ENCODE measurements at places on chromosomes 3 and 15.

GRCh38 chr3:70028361-70028760 lies 28.8 kb downstream of the SAMMSON start:
- no peak for DNase-seq

- DNase-seq: no peak
Observed at GRCh38 chr3:12430086-12430485, 54.2 kb upstream of the TSEN2 start.

DNA sequence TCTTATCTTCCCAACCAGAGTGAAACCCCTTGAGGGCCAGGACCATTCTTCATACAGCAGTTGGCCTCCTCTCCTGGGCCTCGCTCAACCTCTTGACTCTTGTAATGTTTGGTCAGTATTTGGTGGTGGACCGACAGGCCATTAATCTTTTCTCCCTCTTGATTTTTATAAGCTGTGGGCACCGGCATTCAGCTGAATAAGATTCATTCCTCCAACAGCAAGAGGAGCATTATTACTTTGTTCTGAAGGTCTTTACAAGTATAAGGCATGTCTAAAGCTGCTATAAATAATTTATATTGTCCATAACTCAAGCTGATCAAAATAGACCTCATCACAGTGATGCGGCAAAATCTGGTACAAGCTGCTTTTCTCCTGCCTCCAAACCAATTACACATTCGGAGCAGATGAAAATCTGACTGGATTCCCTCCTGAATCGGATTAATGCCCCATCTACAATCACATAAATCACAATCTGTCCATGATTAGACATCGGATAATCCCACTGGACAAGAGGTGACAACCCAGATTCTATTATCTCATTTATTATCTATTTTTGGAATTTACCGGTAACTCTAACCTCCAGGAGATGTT lies 8.4 kb upstream of the ISL2 start:
- DNase-seq: no peak

GRCh38 chr3:108215871-108216270 lies 6.4 kb downstream of the IFT57 start:
- DNase-seq: no peak

DNA sequence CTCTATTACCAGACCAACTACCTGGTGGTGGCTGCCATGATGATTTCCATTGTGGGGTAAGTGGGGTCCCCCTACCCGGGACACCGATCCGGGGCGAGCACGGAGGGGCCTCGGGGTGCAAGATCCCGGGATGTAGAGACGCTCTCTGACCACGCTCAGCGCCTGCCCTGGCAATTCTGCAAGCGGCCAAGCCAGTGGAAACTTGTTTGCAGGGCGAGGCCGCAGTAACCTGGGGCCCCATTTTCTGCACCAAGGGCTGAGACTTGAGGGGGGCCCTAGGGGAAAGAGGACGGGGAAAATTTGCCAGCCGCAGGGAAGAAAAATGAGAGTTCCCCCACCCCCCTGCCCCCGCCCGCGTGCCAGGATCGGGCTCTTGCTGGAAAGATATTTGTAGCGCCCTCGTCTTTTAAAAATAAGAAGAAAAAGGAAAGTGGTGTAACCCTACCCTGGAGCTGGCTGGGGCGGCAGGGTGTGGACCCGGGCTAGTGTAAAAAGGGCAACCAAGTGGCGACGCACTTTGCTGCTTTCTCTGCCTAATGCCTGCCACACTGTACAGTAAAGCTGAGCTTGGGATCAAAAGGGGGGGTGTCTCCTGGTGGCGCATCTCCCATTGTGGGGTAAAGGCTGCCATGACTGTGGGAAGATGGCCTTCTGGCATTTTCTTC lies 563 bp downstream of the ARL6IP5 start:
- DNase-seq: no peak

GRCh38 chr15:80958818-80959495 lies 30.7 kb downstream of the MESD start:
- no peak for DNase-seq

DNA sequence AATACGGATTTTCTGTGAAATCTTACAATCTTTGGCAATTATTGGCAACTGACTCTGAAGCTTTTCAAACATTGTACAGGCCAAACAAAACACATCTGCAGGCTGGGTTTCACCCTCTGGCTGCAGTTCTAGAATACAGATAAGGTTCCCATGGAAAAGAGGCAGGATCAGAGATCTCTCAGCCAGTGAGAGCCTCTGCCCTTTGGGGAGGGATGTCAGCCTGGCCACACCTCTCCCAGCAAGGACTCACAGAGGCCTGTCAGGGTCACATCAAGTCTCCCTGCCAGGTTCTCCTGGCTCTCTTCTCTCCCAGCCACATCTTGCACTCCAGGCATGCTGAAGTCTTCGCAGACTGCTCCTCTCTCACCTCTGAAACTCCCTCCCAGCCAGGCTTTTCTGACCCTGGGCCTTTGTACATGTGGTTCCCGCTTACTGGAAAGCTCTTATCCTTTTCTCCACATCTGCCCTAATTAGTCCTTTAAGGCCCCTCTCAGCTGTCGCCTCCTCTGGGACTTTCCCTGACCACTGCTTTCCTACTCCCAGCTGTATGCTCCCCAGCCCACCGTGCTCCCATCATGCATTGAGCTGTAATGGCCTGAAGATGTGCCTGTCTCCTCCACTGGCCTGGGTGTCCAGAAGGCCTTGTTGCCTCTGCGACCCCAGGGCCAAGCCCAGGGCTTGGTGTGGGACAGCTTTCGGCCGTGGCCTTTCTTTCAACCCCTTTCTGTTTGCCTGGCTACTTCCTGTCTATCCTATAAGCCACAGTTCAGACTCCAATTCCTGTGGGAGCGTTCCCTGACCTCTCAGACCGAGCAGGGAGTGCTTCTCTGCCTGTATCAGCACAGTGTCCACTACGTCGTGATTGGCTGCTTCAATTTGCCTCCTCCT lies 4.3 kb downstream of the RBP1 start:
- DNase-seq: no peak

DNA sequence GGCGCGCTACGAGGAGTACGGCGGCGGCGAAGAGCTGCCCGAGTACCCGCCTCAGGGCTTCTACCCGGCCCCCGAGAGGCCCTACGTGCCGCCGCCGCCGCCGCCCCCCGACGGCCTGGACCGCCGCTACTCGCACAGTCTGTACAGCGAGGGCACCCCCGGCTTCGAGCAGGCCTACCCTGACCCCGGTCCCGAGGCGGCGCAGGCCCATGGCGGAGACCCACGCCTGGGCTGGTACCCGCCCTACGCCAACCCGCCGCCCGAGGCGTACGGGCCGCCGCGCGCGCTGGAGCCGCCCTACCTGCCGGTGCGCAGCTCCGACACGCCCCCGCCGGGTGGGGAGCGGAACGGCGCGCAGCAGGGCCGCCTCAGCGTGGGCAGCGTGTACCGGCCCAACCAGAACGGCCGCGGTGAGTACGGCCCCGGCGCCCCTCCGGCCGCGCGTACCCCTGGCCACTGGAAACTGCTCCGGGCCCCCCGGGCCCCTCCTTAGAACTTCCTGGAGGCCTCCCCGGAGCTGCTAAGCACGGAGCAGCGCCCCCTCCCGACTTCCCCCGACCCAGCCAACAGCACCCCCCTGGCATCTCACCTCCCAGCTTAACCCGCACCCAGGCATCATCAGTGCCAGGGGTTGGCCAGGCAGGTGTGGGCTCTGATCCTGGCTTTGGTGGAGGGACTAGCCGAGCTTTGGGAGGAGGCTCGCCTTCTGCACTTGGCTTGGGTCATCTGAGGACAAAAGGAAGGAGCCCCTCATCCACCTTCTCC lies 1.4 kb downstream of the LOXL1 start:
- peak; percentile 65 for DNase-seq

GRCh38 chr3:51501833-51502561 lies 2.2 kb upstream of the DCAF1 start:
- peak; percentile 70 for DNase-seq

DNA sequence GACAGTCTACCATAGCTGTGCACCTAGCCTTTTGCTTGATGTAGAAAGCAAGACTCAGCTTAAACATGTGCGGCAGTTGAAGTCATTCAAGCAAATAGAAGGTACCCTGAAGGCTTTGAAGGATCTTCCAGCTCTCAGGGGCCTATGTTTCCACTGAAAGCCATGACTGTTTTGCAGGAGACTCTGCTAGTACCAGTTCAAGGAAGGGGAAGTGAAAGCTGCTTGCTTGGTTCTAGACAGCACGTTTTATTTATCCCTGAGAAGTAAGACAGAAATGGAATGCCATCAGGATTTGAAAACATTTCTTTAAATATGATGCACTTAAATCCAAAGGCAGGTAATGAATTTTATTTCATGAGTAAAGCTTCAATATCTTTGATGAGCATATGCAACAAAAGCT lies 311.4 kb downstream of the PDCD6IP start:
- DNase-seq: peak; percentile 16

- DNase-seq: no peak
Observed at GRCh38 chr3:126979046-126979628, 3.8 kb upstream of the PLXNA1 start.

DNA sequence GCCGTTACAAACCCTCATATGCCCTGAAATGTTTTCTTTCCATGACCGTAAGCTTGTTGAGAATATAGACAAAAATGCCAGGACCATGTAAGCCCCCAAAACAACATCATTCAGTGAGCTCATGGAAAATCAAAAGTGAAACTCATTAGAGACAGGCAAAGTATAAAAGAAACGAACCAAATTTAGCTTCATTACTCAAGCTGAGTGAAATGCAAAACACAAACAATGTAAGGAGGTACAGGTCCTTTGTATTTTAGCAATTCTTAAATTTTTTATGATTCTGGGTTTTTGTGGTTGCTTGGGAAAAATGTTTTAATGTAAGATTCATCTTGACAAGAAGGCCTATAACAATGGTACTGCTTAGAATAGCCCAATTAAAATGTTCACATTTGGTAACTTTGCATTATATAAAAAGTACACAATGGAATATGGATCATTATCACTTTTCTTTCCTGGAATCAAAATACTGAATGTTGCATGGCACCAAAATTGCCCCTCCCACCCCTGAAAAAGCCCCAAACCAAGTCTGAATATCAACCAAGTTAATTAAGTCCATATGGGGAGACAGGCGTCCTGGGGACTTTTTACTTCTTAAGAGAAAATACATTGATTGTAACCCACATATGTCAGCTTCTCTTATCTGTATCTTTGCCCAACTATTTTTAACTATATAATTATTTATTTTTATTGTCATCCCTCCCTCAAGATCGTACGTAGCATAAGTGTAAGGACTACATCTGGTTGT lies 247.7 kb upstream of the CDIN1 start:
- no peak for DNase-seq

- no peak for DNase-seq
Observed at GRCh38 chr3:125187599-125187910, 25.0 kb downstream of the SLC12A8 start.

- DNase-seq: no peak
Observed at GRCh38 chr15:44489464-44489863, 47.5 kb upstream of the EIF3J start.

- DNase-seq: no peak
Observed at GRCh38 chr3:82509951-82510603, 748.6 kb upstream of the GBE1 start.

DNA sequence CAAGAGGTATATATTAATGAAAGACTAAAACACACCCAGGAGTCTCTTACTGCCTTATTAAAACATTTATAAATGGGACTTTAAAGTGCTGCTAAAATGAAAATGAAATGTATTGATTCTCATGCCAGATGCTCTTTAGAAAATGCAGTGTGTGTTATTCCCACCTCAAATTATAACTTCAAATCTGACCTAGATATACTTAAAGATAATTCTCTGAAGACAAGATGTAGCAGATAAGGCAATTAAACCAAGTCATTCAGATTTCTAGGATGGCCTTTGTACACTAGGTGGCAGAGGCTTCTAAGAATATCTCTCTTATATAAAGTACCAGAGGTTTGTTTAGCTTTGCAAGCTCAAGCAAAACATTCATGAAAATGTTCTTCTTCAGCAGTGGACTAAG lies 26.9 kb upstream of the GOLGA8B start:
- no peak for DNase-seq

GRCh38 chr15:92616621-92617548 lies 38.7 kb downstream of the FAM174B start:
- no peak for DNase-seq

GRCh38 chr3:189702066-189702646 lies 71.0 kb downstream of the TP63 start:
- no peak for DNase-seq

DNA sequence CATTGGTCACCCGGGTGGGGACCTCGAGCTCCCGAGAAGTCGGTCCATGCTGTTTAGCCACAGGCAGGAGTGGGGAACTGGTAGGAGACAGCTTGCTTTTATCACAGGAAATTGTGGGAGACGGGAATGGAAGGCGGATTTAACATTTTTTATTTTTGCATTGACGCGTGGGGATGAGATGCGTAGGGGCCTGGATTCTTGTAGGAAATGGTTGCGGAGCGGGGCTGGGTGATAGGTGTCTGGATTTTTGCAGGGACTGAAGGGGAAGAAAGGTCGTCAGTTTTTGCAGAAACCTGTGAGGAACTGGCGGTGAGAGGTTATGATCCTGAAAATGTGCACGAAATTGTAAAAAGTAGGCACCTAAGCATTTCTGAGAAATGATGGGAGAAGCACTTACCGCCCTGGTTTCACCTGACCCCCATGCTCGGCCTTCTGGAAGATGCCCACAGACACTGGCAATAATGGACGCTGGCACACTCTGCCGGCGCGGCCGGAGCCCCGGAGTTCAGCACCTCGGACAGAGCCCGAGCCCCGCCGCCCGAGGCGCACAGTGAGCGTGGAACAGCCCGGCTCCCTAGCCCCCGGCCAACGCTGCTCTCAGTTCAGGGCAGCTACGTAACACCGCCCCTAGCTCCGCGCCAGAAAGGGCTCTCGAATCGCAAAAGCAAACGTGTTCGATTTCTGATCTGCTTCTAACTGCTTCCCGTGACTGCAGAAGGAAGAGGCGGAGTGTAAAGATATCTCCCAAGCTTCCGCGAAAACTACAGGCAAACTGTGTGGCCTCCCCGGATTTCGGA lies 928 bp downstream of the ANKRD34C start:
- DNase-seq: peak; percentile 71

- no peak for DNase-seq
Observed at GRCh38 chr3:51436998-51437639, 46.0 kb downstream of the RBM15B start.

DNA sequence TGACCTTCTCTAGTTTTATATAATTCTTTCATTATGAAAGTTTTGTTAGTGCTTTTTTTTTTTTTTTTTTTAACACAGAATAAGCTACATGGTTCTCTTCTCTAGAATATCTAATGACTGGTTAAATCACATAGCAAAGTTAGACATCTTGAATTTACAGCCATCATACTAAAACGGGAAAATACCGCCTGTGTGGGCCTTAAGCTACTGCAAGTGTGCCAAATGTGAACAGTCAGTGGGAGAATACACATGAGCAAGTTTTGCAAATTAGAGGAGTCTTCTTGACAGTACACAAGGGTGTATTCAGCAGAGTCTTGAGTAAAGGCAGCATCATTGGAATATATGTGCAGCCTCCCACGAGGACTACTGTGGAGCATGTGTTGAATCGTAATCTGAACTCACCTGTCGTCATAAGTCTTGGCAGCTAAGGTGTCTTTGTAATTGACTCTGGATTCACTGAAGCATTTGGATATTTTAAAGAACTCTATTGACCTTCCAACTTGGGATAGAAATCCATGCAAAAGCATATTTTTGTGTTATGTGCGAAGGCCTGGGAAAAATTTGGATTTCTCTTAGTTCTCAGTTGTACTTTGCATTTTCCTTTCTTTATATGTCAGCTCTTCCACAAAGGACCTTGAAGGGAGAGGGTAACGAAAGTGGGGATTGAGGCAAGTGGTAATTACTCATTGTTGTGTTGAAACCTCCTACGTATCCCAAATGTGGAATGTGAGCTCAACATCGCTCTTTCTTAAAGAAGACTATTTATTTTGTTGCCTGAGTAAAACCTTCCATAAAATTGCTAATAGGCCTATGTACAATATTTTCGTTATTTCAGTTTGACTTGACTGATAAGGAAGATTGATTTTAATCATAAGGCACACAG lies 117.4 kb downstream of the ATG7 start:
- no peak for DNase-seq

All from GM10248 (cell line).